Esophagus (tissue), 2 donors: ENCODE measurements at places on chromosomes 4 and X. TPM values are rescaled to one million over a fixed set of nuclear protein-coding genes. Genes with fewer than 3 reads are reported as not detected.

The TRIML1 gene
- polyA plus RNA-seq = not detected

The DOK7 gene
- 0.11 TPM for polyA plus RNA-seq

The HTN3 gene
- not detected for polyA plus RNA-seq

The SLC38A5 gene
- 22.1 TPM for polyA plus RNA-seq

The HTN1 gene
- polyA plus RNA-seq = not detected
